Calu3 (cell line): ENCODE measurements at places on chromosomes 7 and 10. TPM values are rescaled to one million over a fixed set of nuclear protein-coding genes. Genes with fewer than 3 reads are reported as not detected.

GRCh38 chr10:43094085-43094484, 17.2 kb downstream of the RET start:
- H3K4me1 ChIP-seq: no peaks in the 10 kb centered on the region
- H3K36me3 ChIP-seq: no peaks in the 10 kb centered on the region
- DNase-seq: no peak
- no peak overlapping the region for H3K27ac ChIP-seq
- no peak overlapping the region for H3K4me3 ChIP-seq

The SYCE1 gene
- not detected in 2 replicates for total RNA-seq

The C7orf57 gene
- 0.24 and 0.33 TPM in 2 replicates for total RNA-seq

- H3K27me3 ChIP-seq: no peaks in the 10 kb centered on the region
- no peak for DNase-seq
- H3K4me3 ChIP-seq: no peak overlapping the region
- H3K36me3 ChIP-seq: peaks cover 15% of the 10 kb centered on the region
Measured at GRCh38 chr7:156988343-156989185, 21.9 kb downstream of the MNX1 start.

- no peak for DNase-seq
- H3K4me1 ChIP-seq: no peaks in the 10 kb centered on the region
- no peaks in the 10 kb centered on the region for H3K36me3 ChIP-seq
Measured at GRCh38 chr10:64529003-64529350, 1007.8 kb downstream of the REEP3 start.

GRCh38 chr7:87600130-87601124, at the start of gene ABCB1:
TSS of gene ABCB1 (minus strand) at chr7:87600884. CDS start at chr7:87600184, 700 bp downstream.
- DNase-seq: peak; percentile 21
- H3K27me3 ChIP-seq: peaks cover 33% of the 10 kb centered on the region
- H3K4me1 ChIP-seq: peaks cover 15% of the 10 kb centered on the region
- H3K4me3 ChIP-seq: peak within 1 kb of the TSS; percentile 82
- no peak within 1 kb of the TSS for H3K27ac ChIP-seq

DNA sequence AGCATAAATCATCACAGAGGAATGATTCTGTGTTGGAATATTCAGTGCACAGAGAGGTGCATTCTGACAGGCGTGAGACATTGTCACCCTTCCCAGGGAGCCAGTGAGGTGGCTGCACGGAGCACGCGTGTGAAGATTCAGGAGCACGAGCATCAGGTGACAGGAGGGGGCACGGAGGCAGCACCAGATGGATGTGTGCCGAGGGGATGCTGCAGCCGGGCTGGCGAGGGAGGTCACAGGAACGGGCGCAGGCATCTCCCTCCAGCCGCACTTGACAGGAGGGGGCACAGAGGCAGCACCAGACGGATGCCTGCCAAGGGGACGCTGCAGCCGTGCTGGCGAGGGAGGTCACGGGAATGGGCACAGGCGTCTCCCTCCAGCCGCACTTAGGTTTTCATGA, 66.5 kb downstream of the DIP2C start:
- H3K36me3 ChIP-seq: no peaks in the 10 kb centered on the region
- no peak for DNase-seq
- H3K27me3 ChIP-seq: no peaks in the 10 kb centered on the region
- no peaks in the 10 kb centered on the region for H3K4me1 ChIP-seq
- no peak overlapping the region for H3K27ac ChIP-seq
- H3K4me3 ChIP-seq: no peak overlapping the region

DNA sequence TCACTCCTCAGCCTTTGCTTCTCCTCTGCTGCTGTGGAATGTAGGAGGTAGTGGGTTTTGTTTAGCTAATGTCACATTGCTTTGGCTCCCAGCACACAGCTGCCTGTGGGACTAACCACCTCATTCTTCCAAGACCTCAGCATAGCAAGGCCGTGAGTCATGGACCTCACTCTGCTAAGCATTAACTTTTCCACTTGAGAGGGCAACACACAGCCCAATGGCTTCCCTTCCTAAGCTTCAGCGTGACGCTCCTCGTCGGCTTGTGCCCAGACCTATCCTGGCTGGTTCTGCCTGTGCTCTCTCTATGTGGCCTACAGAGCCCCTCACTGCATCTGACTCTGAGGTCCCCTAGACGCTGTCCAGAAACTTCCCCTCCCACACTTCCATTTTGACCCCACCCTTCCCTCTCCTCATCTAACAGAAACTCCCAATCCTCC, 23.3 kb downstream of the MYOF start:
- H3K27me3 ChIP-seq: no peaks in the 10 kb centered on the region
- H3K4me3 ChIP-seq: peak overlapping the region; percentile 62
- peaks cover 59% of the 10 kb centered on the region for H3K4me1 ChIP-seq

The PCDH15 gene
- not detected in 2 replicates for total RNA-seq

DNA sequence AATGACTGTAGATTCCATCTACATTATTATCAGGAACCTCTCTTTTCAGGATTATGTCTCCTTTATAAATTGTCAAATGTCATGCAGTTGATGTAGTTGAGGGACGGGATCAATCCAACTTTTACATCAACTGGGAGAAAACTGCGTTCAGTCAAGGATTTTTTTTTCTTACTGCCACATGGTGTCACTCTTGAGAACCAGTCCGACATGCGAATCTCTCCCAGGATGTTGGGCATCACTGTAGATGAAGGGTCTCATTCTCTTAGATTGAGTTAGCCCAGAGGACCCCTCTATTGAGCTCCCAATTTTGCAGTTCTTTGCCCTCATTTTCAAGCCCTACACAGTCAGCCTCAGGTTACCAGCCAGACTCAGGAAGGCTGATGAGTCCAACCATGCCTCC, 120.3 kb upstream of the PTPRZ1 start:
- H3K36me3 ChIP-seq: no peaks in the 10 kb centered on the region
- DNase-seq: no peak
- H3K4me1 ChIP-seq: no peaks in the 10 kb centered on the region
- no peak overlapping the region for H3K27ac ChIP-seq
- no peak overlapping the region for H3K4me3 ChIP-seq
